ENCODE measurements at places on chromosomes 5 and 9.

GRCh38 chr5:154190595-154191304, at the start of gene GALNT10:
Gene GALNT10 (plus strand): TSS chr5:154190733. CDS start chr5:154190867, 134 bp downstream.
- peak; percentile 76 for DNase-seq

- DNase-seq: peak; percentile 50
Observed at GRCh38 chr5:143456952-143457547, 53.6 kb upstream of the NR3C1 start.

GRCh38 chr5:175478384-175479124, at the start of gene SFXN1:
Gene SFXN1 (plus strand): TSS chr5:175478560. CDS start chr5:175492104, 13,544 bp downstream.
- DNase-seq: peak; percentile 74

DNA sequence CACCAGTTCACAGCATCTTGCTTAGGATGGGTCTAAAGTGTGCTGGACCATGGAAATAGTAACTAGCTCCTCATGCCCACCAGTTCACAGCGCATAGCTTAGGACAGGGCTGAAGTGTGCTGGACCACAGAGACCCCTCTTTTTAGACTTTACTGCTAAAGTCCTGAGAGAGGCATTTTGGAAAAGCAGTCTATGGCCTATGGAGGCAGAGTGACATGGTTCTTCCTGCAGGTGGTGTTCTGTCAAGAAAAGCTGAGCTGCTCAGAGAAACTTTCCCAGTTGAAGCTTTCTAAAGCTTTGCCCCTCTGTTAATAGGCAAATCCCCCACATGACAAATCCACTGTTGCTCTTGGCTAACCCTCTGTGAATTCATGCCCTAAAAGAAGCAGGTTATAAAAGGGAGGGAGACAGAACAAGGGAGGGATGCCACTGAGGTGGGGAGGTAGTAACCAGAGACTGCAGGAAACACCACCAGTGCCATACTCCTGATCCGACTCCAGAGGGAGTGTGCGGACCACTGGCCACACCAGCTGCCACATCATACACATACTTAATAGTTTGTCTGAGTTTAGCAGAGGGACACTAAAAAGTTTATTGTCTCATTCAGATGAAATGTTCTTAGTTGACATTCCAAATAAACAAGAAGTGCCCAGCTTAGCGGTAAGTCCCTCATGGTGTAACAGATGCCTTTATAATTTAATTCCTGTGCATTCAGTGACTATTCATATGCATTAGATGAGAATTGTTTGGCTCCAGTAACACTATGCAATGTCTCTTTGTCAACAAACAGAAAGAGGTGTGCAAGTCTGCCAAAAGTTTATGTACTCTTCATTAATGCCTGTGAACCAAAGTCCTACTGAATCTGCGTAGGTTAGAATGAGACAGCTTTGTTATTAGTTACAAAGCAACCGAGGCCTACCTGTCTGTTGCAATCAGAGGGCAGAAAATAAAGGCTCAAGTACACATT, 236.2 kb upstream of the NFIL3 start:
- DNase-seq: peak; percentile 49

DNA sequence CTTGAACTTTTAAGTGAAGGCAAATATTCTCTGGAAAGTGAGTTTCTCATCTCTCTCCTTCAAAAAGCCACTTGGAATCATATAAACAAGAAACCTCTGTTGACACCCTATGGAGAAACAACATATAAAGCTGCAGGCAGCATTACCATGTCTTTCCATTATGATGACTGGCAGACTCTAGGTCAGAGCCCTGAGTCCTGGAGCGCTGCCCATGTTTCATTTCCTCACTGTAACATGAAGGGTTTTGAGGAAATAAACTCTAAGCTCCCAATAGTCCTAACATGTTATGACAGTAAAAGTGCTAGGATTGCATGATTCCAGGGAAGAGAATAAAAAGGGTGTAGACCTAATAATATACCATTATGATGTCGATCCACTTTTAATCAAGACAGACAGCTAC, 220.6 kb downstream of the CTNND2 start:
- no peak for DNase-seq

- DNase-seq: peak; percentile 82
Observed at GRCh38 chr5:116652196-116652729, 77.6 kb upstream of the SEMA6A start.

- peak; percentile 60 for DNase-seq
Observed at GRCh38 chr5:82225525-82226172, 52.5 kb downstream of the RPS23 start.
